ENCODE measurements at places on chromosomes 6 and 20. TPM values are rescaled to one million over a fixed set of nuclear protein-coding genes. Genes with fewer than 3 reads are reported as not detected.

DNA sequence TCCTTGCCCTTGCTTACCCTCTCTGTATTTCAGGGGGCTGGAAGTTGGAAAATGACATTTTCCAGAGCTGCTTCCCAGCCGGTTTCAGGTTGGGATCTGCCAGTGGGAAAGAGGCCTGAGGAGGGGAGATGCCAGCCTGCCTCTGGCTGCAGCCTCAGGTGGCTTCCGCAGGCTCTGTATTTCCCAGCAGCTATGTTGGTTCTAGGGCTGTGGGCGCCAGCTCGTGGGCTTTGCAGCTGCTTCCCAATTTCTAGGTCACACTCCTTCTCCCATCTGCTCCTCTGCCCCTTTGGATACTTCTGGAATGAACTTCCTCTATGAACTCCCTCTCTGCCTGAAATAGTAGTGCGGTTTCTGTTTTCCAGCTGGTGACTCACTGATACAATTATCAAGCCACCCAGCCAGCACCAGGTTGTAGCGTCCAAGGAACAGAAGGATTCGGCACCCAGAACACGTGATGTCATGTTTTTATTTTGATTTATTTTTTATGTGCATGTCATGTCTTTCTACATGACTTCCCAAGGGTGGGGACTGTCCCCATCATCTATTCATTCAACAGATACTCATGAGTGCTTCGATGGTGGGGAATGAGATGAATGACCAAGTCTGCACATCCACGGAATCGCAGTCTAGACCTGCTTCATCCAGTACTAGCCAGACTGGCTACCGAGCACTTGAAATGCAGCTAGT lies 38.0 kb downstream of the TGM2 start:
- H3K27me3 ChIP-seq: no peaks in the 10 kb centered on the region
- H3K36me3 ChIP-seq: no peaks in the 10 kb centered on the region
- no peak overlapping the region for H3K27ac ChIP-seq
- no peaks in the 10 kb centered on the region for H3K4me1 ChIP-seq
- no peak overlapping the region for H3K4me3 ChIP-seq

DNA sequence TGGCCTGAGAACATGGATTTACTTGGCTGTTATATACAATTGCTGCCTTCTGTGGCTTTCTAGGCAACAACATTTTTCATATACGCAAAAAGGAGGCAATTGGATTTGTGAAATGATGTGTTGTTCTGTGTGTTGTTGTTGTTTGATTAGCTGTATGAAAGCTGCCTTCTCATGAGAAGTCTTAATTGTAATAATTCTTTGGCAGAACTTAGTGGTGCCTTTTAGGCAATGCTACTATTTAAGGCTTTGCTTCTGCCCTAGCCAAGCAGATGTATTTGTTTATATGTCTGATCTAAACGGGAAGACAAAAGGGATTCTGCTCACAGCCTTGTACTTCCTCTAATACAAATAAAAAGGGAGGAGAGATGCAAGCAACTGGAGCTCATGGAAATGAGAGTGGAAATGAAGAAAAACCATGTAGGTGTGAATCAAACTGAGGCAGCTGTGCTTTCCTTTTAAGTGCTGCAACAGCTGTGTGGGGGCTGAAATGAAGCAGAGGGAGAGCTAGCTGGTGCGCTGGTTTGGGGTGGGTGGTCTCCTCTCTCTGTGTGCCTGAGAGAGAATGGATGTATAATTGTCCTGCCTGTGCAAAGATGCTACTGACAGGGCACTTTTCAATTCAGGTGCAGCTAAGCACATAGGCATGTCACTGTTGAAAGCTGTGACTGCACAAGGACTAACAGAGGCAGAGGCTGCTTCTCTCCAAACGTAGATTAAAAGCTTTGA lies 386.9 kb upstream of the MAN1A1 start:
- H3K4me3 ChIP-seq: no peak overlapping the region
- H3K4me1 ChIP-seq: no peaks in the 10 kb centered on the region
- no peaks in the 10 kb centered on the region for H3K36me3 ChIP-seq
- H3K27me3 ChIP-seq: peaks cover 8% of the 10 kb centered on the region

- no peaks in the 10 kb centered on the region for H3K4me1 ChIP-seq
- H3K4me3 ChIP-seq: no peak overlapping the region
- no peaks in the 10 kb centered on the region for H3K36me3 ChIP-seq
Measured at GRCh38 chr20:55058938-55059337, 583.5 kb downstream of the DOK5 start.

DNA sequence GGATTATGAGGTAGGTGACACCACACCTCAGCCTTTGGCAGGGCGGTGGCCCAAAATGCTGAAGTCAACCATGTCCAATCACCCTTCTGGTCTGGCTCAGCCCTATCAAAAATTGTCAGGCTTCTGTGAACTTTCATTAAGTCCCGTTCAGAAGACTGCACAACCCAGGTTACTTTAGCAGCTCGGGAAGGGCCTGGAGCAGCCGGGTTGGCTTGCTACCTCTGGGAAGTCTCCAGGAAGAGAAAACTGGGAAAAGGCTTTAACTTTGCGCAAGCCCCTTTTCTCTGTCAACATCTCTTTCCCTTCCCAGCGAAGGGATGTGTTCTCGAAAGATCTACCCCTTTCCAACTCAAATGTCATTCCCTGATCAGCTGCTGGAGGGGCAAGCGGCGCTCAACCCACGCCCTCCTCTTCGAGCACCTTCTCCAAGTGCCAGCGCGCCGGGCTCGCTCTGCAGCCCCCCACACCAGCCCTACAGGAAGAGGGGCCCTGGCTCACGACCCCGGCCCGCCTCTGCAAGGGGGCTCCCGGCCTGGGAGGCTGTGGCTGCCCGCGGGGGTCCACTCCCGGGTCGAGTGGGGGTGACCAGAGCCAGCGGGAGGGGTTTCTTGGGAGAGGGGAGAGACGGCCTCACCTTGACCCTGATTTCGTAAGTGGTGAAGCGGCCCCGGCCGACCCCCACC lies 573 bp downstream of the SNX3 start:
- H3K27me3 ChIP-seq: no peaks in the 10 kb centered on the region
- peaks cover 4% of the 10 kb centered on the region for H3K36me3 ChIP-seq
- peak overlapping the region; percentile 93 for H3K27ac ChIP-seq
- peak overlapping the region; percentile 85 for H3K4me3 ChIP-seq

- H3K27ac ChIP-seq: peak overlapping the region; percentile 66
- no peak for DNase-seq
- H3K27me3 ChIP-seq: peaks cover 8% of the 10 kb centered on the region
- peaks cover 21% of the 10 kb centered on the region for H3K4me1 ChIP-seq
- H3K4me3 ChIP-seq: peak overlapping the region; percentile 36
Measured at GRCh38 chr6:105485456-105485855, 82.6 kb upstream of the PREP start.

DNA sequence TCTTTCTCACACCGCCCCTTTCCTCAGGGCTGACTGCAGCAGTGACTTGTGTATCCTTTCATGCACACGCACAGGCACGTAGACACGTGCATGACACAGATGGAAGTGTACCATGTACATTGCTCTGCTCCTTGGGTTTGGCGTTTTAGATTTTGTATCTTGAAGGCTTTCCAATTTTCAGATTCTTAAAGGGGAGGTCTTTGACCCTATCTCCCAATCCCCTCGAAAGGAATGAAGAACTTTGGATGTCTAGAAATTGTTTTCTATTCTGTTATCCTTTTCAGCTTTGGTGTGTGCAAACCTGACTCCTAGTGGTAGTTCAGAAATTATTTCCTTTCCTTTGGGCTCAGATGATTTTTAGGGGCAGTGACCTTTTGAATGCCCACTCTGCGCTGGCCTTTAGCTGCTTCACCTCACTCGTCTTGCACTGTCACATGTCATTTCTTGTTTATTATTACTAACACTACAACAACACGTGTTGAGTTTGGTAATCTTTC lies 63.0 kb downstream of the HIVEP1 start:
- no peak overlapping the region for H3K4me3 ChIP-seq
- peak; percentile 52 for DNase-seq
- H3K27ac ChIP-seq: no peak overlapping the region
- H3K4me1 ChIP-seq: peaks cover 65% of the 10 kb centered on the region

DNA sequence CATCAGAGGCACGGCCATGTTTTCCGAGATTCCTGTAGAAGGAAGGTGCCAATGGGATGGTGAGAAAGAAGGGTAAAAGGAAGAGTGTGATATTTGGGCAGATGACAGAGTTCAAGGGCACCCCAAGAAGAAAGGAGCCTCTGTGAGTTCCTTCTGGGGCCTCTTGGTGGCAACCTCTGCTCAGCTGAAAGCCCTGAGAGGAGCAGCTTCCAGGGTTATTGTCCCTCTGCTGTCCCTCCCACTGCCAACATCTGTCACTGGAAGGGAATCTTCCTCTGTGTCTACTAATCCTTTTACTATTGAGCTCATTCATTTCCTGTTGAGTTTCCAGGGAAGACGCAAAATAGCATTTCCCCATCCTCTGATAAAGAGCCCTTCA lies 40.0 kb upstream of the KCNK16 start:
- no peaks in the 10 kb centered on the region for H3K36me3 ChIP-seq
- no peak for DNase-seq
- H3K27me3 ChIP-seq: peaks cover 2% of the 10 kb centered on the region
- H3K4me1 ChIP-seq: peaks cover 3% of the 10 kb centered on the region
- no peak overlapping the region for H3K4me3 ChIP-seq
- H3K27ac ChIP-seq: no peak overlapping the region

- no peaks in the 10 kb centered on the region for H3K27me3 ChIP-seq
- no peak overlapping the region for H3K4me3 ChIP-seq
- no peaks in the 10 kb centered on the region for H3K4me1 ChIP-seq
- H3K27ac ChIP-seq: no peak overlapping the region
- no peaks in the 10 kb centered on the region for H3K36me3 ChIP-seq
Measured at GRCh38 chr6:45726444-45726843, 289.2 kb downstream of the CLIC5 start.

GRCh38 chr6:5139828-5140771 lies 55.0 kb downstream of the PPP1R3G start:
- no peak overlapping the region for H3K4me3 ChIP-seq
- no peaks in the 10 kb centered on the region for H3K36me3 ChIP-seq
- no peak for DNase-seq
- peaks cover 3% of the 10 kb centered on the region for H3K4me1 ChIP-seq

- H3K27me3 ChIP-seq: no peaks in the 10 kb centered on the region
- H3K4me1 ChIP-seq: peaks cover 23% of the 10 kb centered on the region
- H3K4me3 ChIP-seq: no peak overlapping the region
- DNase-seq: no peak
Measured at GRCh38 chr6:170269151-170269845, 21.6 kb downstream of the DLL1 start.

- DNase-seq: no peak
- H3K4me3 ChIP-seq: no peak overlapping the region
- peaks cover 12% of the 10 kb centered on the region for H3K27me3 ChIP-seq
- H3K4me1 ChIP-seq: peaks cover 5% of the 10 kb centered on the region
- H3K27ac ChIP-seq: no peak overlapping the region
Measured at GRCh38 chr6:129364037-129364436, 345.9 kb downstream of the ARHGAP18 start.

GRCh38 chr6:30130179-30130679 lies 5.7 kb upstream of the TRIM40 start:
- H3K27me3 ChIP-seq: peaks cover 61% of the 10 kb centered on the region
- no peaks in the 10 kb centered on the region for H3K36me3 ChIP-seq
- H3K4me3 ChIP-seq: no peak overlapping the region
- no peak for DNase-seq
- no peak overlapping the region for H3K27ac ChIP-seq

GRCh38 chr20:4898282-4899244 lies 102.7 kb downstream of the SLC23A2 start:
- peaks cover 6% of the 10 kb centered on the region for H3K4me1 ChIP-seq
- DNase-seq: no peak
- no peak overlapping the region for H3K4me3 ChIP-seq
- H3K27ac ChIP-seq: no peak overlapping the region
- peaks cover 8% of the 10 kb centered on the region for H3K36me3 ChIP-seq

GRCh38 chr6:68094070-68094469 lies 541.0 kb upstream of the ADGRB3 start:
- no peaks in the 10 kb centered on the region for H3K27me3 ChIP-seq
- no peak for DNase-seq
- H3K36me3 ChIP-seq: no peaks in the 10 kb centered on the region
- H3K4me1 ChIP-seq: no peaks in the 10 kb centered on the region
- H3K4me3 ChIP-seq: no peak overlapping the region

The GJA10 gene
- not detected for total RNA-seq

The TRERF1 gene
- 6.9 TPM for total RNA-seq

The HLA-DPA1 gene
- 27.9 TPM for total RNA-seq

The NRM gene
- 22.0 TPM for total RNA-seq

The CAPN11 gene
- 0.18 TPM for total RNA-seq

The KHDC1L gene
- total RNA-seq: not detected

The CPNE1 gene
- 324 TPM for total RNA-seq

The WFDC13 gene
- total RNA-seq: not detected

The BPIFA1 gene
- not detected for total RNA-seq

Data from activated CD8-positive, alpha-beta T cell treated with anti-CD3 and anti-CD28 coated beads for 36 hours (primary cell).